ENCODE measurements at places on chromosomes 11 and 22.

DNA sequence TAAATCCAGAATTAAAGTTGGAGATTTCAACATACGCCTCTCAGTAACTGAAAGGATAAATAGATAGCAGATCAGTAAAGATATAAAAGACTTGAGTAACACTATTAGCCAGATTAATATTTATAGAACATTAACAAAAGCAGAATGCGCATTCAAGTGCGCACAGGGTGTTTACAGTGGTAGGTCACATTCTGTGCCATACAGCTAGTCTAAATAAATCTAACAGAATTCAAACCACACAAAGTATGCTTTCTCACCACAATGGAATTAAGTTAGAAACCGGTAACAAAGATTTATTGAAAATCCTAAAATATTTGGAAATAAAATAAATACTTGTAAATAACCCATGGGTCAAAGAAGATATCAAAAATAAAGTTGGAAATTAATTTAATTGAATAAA, 341.0 kb downstream of the DYNC2H1 start:
- DNase-seq: no peak

- no peak for DNase-seq
These were observed 235.3 kb downstream of the CTTN start for GRCh38 chr11:70633610-70634009.

GRCh38 chr22:33022231-33022630, 36.0 kb downstream of the SYN3 start:
- DNase-seq: no peak

DNA sequence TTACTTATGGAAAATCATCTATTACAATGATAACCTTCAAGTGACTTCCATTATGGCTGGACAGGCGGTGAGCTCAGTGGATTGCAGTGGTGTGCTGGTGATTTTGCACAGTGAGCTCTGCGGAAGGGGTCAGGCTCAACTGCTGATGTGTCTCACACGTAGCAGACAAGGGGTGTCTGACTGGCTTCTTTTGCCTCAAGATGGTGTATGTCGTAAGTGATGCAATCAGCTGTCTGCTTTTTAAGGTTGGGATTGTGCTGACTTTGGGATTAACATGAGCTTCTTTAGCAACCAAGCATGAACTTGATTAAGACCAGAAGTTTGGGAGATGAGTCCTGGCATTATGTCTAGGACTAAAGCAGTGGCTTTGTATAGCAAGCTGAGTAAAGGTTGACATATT, 49.5 kb downstream of the POLD3 start:
- DNase-seq: no peak

DNA sequence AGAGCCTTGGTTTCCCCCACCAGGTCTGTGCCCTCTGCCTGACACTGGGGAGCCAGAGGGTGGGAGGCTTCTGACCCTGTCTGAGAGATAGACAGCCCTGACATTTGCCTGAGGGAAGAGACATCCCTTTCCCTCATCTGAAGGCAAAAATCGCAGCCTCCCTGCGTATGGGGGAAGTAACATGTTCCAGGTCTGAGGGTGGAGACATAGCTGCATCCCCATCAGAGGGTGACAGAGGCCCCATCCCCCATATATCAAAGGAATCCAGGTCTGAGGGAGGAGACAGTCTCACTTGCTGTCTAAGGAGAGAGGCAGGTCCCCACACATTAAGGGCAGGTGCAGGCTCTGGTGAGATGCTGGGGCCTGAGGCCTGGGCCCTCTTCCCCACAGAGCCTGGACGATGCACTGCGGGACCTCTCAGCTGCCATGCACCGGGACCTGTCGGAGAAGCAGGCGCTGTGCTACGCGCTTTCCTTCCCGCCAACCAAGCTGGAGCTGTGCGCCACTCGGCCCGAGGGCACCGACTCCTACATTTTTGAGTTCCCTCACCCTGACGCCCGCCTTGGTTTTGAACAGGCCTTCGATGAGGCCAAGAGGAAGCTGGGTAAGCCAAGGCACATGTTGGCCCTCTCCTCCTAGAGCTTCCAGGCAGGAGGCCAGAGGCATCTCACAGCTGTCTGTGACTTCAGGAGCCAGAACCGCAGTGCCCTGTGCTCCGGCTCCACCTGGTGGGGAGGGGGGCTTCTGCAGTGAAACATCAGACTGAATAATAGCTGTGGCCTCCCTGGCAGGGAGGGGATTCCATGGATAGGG, 16.1 kb upstream of the RELT start:
- DNase-seq: no peak

DNA sequence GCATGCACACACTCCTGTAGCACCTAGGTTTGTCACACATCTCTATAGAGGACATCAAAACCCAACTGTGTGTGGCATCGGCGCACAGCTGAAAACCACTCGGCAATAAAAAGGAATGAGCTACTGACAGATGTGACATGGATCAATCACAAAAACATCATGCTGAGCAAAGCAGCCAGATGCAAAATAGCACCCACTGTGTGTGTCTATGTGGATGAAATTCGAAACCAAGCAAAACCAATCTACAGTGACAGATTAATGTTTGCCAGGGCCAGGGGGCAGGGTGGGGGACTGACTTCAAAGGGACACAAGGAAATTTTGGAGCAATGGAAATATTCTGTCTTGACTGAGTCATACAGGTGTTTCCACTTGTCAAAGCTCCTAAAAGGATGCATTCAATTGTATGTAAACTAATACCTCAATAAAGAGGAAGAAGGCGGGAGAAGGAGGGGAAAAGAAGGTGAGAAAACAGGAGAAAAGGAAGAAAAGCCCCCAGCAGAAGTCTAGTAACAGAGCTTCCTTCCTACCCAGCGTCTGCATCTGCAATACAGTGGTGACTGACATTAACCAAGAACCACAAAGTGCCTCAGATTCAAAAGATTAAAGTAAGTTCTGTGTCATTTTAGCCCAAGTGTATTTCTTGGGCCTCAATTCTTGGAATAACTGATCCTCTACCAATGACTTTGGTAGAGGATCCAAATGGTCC, 49.8 kb downstream of the PACSIN2 start:
- DNase-seq: no peak

DNA sequence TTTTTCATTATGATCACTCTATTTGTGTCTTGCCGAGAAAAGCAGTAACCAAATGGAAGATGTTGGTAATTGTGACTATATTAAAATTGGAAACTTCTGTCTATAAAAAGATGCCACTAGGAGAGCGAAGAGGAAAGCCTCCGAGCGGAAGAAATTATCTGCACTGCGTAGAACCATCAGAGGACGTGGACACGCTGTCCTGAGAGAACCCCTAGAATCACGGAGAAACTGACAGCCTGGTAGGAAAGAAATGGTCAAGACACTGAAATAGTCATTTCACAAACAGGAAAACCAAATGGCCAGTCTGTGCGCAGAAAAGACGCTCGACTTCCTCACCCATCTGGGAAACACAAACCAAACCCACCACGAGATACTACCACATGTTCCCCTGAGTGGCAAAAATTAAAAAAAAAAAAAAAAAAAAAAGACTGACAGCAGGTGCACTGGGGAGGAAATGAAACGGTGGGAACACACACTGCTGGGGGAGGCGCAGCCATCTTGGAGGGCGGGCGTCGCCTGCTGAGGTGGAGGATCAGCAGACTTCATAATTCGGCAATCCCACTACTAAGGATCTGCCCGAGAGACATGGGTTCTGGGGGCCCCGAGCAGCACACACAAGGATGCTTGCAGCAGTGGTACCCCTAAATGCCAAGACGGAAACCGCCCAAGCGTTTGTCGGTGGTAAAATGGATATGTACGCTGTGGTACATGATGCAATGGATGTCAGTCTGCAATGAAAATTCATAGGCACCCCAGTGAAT, 21.3 kb downstream of the IFITM10 start:
- DNase-seq: no peak

GRCh38 chr22:30249049-30250038, 2.8 kb upstream of the LIF start:
- no peak for DNase-seq

- DNase-seq: no peak
These were observed 116.2 kb downstream of the KIF18A start for GRCh38 chr11:27991736-27992135.

DNA sequence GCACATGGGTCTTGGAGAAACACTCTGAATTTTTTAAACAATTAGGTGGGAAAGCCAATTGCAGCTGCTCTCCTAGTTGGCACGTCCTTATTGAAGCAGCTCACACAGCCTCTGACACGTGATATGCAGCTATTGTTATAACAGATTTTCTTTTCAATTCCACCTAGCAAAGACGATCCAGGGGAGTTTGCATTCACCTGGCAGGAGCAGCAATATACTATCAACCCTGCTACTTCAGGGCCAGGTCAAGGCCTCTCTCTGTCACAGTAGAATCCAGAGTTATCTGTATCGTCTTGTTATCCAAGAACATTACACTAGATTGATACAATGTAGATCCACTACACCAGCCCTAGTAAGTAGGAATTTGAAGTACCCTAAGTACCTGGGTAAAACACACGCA, 8.3 kb downstream of the KRTAP5-11 start:
- no peak for DNase-seq

GRCh38 chr22:42509548-42509947, 10.0 kb downstream of the RRP7A start:
- no peak for DNase-seq

- DNase-seq: no peak
These were observed 71.5 kb upstream of the RAB38 start for GRCh38 chr11:88246696-88247095.

DNA sequence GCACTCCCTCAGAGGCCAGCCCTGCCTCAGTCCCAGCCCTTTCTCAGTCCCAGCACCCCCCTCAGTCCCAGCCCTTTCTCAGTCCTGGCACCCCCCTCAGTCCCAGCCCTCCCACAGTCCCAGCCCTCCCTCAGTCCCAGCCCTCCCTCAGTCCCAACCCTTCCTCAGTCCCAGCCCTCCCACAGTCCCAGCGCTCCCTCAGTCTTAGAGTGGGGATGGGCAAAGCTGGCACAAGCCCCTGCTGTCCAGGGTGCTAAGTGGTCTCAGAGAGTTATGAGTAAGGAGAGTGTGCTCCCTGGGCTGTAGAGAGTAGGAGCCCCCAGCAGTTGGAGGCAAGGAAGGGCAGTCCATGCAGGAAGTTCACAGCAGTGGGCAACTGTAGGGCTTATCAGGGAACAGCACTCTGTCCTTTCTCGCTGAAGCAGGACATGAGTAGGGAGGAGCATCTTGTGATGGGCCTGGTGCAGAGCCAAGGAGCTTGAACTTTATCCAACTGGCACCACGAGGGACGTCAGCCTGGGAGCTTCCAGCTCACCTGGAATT, 51.4 kb upstream of the CRYBB3 start:
- no peak for DNase-seq

GRCh38 chr22:38572065-38572464, 2.1 kb upstream of the DMC1 start:
- DNase-seq: no peak

DNA sequence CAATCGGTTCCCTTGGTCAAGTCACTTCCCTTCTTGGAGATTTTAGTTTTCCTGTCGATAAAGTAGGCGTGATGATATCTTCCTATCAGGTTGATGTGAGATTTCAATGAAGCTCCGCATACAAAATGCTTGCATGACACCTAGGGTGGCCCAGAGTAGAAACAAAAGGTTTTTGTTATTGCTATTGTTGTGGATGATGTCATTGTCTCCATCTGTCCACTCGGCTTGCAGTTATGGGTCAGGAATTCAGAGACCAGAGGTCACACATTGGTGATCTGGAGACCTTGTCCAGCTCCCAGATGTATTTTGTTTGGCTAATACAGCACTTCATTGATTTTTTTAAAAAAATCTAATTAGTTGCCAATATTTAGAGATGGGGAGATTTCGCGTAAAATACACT, 382.1 kb downstream of the MN1 start:
- DNase-seq: no peak

DNA sequence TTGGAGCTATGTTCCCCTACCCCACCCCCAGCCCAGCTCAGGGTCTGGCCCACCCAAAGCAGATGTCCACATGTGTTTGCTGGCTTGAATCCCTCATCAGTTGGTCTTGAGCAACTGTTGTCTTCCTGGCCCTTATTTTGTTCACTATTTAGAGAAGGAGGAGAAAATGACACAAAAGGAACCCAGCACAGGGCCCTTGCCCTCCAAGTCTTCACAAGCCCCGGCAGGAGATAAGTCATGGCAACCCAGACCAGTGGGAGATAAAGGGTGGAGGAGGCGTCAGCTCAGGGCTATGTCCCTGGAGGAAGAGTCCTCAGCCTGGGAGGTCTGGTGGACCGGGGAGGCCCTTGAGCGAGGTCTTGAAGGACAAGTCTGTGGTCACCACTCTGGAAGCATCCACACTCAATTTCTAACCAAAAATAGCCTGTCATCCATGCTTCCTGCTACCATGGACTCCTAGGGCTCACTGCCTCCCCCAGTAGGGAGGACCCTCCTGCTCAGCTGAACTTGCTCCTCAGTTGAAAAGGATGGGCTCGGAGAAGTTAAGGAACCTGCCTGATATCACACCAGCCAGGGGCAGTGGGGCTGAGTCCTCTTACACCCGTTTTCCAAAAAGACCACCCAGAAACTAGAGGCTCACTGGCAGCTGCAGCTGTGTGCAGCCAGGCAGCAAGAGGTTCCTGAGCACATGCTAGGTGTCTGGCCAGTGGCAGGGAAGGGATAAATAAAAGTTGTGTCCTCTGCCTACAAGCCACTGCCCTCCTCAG, 1.8 kb upstream of the RAB3IL1 start:
- no peak for DNase-seq

DNA sequence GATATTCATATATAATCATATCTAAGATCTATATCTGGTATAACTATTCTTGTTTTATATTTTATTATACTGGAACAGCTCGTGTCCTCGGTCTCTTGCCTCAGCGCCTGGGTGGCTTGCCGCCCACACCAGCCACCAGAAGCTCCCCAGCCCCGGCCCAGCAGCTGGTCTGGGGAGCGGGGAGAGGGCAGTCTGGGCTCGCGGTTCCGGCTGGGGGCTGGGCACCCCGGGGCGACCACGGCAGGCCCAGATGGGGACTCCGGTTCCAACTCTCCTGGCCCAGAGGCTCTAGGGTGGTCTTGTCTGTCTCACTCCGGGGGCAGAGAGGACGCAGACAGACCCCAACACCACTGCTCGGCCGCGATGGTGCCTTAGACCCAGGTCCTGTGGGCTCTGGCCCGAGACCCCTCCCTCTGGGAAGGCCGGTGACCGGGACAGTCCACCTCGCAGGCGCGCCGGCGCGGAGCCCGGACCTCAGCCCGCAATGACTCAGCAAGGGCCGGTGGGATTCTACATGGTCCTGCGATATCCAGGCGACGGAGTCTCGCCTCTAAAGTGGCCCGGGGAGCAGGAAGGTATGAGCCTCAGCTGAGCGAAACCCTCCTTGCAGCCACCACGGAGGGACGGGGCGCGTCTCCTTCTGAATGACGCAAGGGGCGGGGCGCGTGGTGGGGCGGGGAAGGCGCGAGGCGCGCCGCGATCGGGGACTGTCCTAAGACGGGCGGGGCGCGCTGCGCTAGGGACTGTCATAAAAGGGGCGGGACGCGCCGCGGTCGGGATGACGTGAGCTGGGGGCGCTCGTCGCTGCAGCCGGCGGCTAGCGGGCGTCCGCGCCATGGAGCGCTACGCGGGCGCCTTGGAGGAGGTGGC, at the start of gene DGCR6:
Gene DGCR6, plus strand, starts transcription at position 781 of the 870 bp plus-strand sequence. Its CDS starts 55 bp downstream, at position 836.
- no peak for DNase-seq

- DNase-seq: no peak
These were observed 57.4 kb downstream of the NECTIN1 start for GRCh38 chr11:119671561-119672015.

DNA sequence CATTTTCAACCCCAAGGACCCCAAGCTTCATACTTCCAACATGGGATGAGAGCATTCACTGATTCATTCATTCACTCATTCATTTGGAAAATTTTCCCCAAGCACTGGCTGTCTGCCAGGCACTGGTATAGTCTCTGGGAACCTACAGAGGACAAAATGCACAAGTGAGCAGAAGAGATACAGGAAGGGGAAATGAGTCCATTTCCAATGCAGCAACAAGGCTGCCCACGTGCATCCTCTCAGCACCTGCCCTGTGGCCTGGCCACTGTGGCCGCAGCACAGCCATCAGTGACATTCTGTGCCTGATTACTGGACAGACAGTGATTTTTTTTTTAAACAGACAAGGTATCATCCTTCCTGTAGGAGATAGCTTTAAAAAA, 96.0 kb upstream of the PITPNB start:
- DNase-seq: no peak

Measured in activated B cell treated with CpG ODN at 0.5 μM for 24 hours (primary cell).